Stimulated activated CD8-positive, alpha-beta memory T cell treated with anti-CD3 and anti-CD28 coated beads, Interleukin-12 subunit alpha, Interleukin-12 subunit beta, amount 100 ng/mL, for 1 hour (primary cell): ENCODE measurements at places on chromosomes 3 and 15.

DNA sequence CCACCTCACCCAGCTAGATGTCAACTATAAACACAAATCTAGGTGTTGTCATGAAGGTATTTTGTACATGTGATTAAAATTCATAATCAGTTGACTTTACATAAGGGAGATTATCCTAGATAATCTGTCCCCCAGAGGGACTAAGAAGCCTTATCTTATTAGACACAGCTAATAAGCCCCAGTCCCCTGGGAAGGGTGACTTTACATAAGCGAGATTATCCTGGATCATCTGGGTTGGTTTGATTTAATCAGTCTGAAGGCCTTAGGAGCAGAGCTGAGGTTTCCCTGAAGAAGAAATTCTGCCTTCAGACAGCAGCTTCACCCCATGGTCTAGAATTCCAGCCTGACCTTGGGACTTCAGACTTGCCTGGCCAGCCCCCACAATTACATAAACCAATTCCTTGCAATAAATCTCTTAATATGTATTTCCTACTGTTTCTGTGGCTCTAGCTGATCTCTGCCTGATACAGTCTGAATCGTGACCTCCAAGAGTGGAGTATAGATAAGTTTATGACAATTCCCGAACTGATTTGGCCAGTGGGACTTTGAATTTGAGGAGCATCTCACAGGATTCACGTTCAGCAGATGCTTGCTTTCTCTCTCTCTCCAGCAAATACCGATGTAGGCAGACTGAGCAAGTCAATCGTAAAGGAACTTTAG, 66.5 kb downstream of the MRPL46 start:
- no peak for DNase-seq

DNA sequence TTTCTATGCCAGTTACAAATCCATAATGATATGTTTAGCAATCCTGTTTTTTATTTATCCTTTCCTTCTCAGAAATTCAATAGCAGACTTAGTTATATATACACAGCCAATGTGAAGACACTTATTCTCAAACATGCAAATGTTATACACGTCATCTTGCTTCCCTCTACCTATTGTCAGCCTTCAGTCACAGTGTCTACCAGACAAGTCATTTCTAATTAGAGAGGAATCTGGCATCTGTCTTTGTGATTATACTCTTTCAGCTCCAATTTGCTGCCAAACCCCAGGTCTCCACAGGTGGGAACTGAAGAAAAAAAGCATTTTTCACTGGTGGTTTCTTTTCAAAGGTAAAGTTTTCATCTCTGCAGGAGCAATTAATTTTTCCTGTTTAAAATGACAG, 793.1 kb downstream of the AGBL1 start:
- DNase-seq = no peak

GRCh38 chr3:38585791-38586420, 63.6 kb downstream of the SCN5A start:
- no peak for DNase-seq

DNA sequence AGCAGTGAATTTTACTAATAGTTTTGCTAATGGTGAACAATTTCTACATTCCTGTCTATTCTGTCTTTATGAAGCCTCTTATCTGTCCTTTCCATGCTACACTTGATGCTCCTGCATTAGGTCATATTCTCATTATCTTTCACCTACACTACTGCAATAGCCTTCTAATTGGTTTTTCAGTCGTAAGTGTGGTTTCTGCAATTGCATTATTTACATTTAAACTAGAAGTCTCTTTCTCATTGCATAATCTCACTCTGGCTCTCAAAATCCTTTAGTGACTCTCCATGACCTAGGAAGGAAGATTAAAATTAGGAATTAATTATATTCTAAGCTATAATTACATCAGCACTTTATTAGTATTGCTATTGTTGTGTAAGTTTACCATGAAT, 686.5 kb downstream of the IGSF11 start:
- DNase-seq = no peak

- DNase-seq = no peak
These were observed 21.8 kb upstream of the PFN2 start for GRCh38 chr3:149992416-149993058.

DNA sequence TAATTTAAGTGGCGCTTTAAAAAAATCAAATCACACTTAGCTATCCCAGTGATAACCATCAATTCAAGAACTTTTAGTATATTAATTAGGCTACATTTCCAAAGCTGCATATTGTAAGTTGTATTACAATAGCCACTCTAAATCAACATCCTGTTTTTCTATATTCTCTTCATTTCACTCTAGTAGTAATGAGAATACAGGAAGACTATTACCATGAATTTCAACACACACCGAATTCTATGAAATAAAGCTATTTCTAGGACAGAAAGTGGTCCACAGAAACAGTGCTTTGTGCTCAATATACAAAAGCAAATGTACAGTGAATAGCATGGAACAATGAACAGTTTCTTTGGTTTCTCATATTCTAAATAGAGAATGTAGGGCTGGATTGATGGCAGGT, 24.6 kb downstream of the TRAT1 start:
- no peak for DNase-seq

DNA sequence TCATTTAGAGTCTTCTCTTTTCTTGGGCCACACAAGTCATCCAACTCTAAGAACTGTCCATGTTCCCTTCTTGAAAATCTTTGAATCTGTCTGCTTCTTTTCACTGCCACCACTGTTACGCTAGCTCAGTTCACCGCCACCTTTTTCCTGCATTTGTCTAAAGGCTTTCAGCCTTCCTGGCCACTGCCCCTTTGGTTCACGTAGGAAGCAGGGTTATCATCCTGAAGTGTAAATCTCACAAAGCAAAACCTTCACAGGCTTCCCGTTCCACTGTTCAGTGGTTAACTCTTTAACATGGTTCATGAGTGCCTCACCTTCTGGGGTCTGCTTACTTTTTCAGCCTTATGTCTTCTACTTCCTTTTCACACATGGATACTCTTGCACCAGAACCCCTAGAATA, 26.3 kb upstream of the CCDC39 start:
- no peak for DNase-seq

DNA sequence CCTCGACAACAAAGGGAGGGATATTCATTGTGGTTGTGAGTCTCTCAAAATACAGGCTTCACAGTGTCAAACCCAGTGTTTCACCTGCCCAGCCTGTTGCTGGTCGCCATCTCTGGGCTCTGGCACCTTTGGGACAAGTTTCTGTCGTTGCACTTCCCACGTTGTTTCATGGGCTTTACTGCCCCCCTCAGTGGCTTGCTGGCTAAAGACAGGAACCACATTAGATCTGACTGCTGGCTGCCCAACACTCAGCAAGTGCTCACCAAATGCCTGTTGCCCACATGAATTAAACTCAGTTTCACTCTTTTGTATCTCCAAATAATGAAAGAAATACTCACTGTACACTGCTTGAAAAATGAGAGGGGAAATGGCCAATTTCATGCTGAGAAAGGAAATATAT, 27.6 kb downstream of the FOXL2 start:
- DNase-seq = no peak

DNA sequence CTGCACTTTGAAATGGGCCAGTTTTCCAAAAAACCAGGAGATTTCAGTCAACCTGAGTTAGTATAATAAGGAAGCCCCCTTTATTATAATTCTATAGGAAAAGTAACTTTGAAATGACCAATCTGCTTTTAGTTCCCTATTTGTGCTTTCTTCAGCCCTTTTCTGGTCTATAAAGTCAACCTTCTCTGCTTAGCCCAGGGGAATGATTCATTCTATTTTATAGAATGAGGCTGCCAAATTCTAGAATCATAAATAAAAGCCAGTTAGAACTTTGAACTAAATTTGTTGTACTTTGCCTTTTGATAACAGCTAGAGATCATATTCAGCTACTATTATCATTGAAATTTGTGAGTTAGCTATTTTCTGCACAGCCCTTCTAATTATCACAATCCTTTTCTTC, 24.7 kb downstream of the CIP2A start:
- no peak for DNase-seq

DNA sequence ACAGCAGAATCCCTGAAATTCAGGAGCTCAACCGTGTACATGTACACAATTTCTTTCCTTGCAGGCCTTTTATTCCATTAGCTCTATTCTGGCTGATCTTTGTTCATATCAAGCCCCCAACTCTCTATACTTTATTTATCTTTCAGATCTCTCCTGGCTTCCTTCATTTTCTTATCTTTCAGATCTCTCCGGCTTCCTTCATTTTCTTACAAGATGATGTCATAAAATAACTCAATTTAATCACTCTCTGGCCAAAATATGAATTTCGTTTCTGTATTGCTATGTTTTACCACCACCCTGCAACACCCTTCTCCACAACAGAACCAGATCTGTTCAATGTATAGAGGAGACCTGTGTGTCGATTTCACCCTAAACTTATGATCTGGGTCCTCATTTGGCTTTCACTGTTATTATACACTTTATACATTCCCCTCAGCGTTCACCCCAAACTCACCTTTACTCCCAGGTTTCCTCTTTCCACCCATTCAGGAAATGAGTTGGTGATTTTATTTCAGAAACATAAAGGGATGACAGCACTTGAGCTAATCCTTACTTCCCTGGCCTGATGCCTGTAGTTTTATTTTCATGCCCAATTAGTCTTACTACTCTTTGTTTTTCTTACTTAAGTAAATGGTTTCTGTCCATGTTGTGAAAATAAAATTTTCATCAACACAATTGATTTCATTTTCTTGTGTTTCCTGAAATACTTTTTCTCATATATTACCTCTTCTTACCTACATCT, 195.5 kb downstream of the BCHE start:
- DNase-seq = no peak

DNA sequence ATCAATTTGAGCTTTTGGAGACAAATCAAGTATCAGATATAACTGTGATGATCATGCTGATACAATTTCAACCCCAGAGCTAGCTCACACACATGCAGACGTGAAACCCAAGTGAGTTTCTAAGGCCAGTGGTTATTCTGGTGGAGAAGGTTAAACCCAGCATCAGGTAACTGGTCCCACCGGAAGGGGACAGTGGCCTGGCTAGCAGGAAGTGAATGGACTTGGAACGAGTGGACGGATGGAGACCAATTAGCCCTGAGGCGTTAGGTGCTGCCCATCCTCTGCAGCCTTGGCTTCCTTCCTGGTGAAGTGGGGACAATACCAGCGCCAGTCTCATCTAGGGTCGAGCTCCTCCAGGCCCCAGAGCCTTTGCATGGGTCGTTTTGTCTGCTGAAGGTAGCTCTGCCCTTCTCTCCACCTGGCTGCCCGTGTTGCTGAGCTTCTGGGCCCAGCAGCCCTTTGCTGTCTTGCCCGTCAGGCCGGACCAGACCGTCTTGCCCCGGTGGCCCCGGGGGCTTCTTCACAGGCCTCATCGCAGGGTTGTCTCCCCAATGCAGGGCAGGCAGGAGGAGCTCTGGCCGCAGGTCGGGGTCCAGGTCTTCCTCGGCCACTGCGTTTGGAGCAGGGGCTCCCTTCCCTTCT, 915 bp upstream of the KCTD6 start:
- DNase-seq = no peak

GRCh38 chr3:128917291-128917690, 37.9 kb downstream of the ACAD9 start:
- no peak for DNase-seq

- no peak for DNase-seq
These were observed 34.0 kb upstream of the CCK start for GRCh38 chr3:42300013-42300412.

- no peak for DNase-seq
These were observed 451.5 kb downstream of the FGF12 start for GRCh38 chr3:192275741-192276355.

DNA sequence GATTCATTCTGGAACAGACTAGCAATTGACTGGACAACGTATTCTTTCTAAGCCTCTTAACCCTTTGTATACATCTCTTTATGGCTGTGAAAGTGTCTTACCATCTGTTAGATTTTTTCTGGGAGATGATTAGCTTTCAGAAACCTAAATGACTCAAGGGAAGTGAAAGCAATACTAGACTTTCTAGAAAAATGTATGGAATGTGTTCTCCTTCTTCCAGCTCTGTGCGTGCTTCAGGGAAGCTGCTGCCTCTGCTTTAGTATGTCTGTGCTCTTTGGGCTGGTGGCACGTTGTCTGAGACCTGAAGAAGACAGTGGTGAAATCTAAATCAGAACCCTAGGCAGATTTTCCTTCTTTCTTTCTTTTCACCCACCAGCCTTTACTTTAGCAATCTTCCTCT, 89.5 kb downstream of the ITPR1 start:
- DNase-seq = no peak

DNA sequence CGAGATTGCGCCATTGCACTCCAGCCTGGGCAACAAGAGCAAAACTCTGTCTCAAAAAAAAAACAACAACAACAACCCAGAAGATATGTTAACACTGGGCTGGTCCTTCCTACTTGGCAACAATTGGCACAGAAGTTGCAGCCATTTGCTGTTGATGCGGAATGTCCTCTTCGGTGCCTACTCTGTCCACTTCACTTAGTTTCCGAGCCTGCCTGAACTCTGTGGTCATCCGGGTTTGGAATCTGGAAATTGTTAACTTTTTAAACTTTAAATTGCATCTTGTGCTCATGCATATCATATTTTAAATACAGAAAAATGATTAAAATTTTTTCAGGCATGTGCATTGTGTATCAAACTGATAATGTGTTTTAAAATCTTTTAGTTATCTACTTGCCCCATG, 81.5 kb downstream of the FNDC3B start:
- DNase-seq = no peak

GRCh38 chr15:26790118-26790517, 17.3 kb upstream of the GABRB3 start:
- DNase-seq = no peak

- no peak for DNase-seq
These were observed 26.5 kb downstream of the IGSF10 start for GRCh38 chr3:151434151-151434890.

DNA sequence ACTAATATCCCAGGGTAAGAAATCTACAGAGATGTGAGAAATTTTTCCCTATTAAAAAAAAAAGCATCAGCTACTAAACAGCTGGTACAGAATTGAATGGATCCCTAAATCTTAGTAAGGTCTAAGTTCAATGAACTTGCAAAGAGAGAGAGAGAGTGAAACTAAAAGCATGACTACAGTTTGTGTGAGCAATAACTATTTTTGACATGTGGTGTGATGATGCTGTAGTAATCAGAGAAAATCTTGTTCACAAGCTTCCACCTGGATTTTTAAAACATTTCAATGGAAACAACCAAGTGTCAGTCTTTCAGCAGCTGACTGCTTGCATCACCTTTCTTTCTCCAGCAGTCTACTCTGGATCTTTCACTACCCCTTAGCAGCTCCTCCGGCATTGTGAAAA, 45.2 kb upstream of the ABI3BP start:
- no peak for DNase-seq

DNA sequence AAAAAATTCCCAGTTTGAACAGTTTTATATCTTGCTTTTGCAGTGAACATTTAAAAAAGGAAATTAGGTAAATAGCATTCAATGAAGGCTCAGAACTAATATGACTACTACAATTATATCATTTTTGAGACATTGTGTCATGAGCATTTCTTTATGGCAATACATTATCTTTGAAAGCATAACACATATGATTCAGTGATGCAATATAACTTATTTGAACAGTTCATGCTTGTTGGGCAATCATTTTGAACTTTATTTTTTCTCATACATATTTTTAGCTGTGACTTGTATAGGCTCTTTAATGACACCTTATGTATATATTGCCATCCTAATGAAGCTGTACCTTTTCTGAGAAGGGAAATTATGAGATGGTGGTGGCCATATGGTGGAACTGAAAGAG, 828.6 kb upstream of the NR2F2 start:
- no peak for DNase-seq
